Effector memory CD4-positive, alpha-beta T cell (primary cell): ENCODE measurements at places on chromosomes 6 and 20.

DNA sequence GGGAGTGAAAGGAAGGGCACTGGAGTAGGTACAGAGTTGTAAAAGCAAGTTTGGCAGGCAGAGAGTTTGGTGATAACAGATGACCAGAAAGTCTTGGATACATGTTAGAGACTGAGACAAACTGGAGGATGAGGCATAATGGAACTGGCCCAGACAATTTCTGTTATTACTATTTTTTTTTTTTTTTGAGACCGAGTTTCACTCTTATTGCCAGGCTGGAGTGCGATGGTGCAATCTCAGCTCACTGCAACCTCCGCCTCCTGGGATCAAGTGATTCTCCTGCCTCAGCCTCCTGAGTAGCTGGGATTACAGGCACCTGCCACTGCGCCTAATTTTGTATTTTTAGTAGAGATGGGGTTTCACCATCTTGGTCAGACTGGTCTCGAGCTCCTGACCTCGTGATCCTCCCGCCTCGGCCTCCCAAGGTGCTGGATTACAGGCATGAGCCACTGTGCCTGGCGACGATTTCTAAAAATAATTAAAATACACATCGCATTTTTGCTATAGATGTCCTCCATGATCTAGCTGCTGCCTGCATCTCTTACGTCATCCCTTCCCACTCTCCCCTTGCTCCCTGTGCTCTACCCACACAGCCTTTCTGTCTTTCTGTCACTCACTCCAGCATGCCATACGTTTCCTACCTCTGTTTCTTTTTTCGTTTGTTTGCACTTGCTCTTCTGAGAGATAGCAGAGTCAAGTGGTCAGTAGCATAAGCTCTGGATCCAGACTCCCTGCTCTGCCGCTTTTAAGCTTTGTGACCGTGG is 23.5 kb downstream of the MAPK14 start:
- DNase-seq: no peak

GRCh38 chr6:14787250-14787649 is 458.6 kb upstream of the JARID2 start:
- no peak for DNase-seq

- no peak for DNase-seq
Measured at GRCh38 chr6:106518748-106519147, 110.5 kb downstream of the RTN4IP1 start.

- no peak for DNase-seq
Measured at GRCh38 chr20:15616626-15617025, 956.6 kb downstream of the KIF16B start.

GRCh38 chr20:13510837-13511488 is 127.8 kb downstream of the TASP1 start:
- no peak for DNase-seq

DNA sequence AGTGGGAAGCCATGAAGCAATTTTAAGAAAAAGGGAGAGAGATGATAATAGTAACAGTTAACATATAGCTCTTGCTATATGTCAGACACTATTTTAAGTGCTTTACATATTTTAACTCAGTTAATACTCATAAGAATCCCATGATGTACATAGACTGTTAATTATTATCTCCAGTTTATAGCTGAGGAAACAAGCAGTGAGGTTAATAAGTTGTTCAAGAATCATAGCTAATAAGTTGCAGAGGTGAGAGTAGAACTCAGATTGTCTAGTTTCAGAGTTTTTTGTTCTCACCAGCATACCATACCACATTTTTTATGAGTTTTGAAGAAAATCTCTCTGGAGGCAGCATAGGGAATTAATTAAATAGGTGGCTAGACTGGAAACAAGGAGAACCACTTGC is 144.6 kb upstream of the MMS22L start:
- no peak for DNase-seq

GRCh38 chr6:46914279-46914810 is 7.4 kb downstream of the ADGRF5 start:
- DNase-seq: no peak

GRCh38 chr20:32069711-32070110 is 17.7 kb downstream of the HCK start:
- no peak for DNase-seq

GRCh38 chr6:73943411-73943810 is 247.4 kb downstream of the CD109 start:
- DNase-seq: no peak

GRCh38 chr6:29665942-29666825 is 9.3 kb downstream of the MOG start:
- DNase-seq: no peak

DNA sequence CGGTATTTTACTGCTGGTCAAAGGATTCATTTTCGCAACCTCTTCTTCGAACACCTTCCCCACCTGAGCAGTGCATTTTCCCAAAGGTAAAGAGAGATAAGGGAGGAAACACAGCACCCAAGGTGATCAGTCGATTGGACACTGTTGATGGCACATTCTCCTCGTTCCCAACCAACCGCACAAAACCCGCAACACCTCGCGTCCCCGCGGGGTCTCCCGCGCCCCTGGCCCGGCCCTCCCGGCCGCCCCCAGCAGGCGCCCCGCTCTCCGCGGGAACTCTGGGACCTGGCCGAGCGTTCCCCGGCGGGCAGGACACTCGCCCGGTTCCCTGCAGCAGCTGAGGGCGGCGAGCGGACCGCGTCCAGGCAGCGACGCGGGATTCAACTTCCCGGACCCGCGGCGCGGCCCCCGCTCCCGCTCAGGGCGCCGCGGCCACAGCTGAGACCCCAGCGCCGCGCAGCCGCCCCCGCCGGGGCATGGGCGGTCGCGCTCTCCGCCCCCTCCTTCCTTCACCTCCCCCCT is 506 bp downstream of the RGS17 start:
- no peak for DNase-seq

DNA sequence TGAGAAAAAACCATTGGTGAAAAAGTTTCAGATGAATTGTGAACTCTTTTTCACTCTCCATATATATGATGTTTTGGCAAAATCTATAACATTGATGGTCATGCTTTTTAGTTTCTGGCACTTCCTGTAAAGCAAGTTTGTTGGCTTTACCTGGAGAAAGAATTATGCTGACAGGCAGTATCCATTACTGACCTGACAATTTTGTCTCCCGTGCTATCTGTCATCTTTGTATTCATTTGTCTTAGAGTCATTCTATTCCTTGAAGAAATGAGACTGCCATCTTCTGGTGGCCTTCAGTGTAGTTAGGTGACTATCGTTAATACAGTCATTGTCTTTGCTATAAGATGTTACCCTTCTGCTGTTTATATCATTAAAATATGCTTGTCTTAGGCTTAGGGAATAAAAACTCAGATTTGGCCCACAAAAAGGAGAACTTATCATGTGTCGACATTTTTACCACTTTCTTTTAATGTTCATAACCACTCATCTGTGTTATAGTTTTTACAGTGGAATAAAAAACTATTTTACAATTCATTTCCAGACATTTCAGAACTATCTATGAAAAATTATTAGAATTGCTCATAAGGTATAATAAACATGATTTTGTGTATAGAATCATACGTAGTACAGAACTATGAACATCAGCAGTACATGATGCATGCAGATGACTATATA is 707.0 kb downstream of the EPM2A start:
- DNase-seq: no peak

- DNase-seq: no peak
Measured at GRCh38 chr6:137874204-137875057, 7.4 kb downstream of the TNFAIP3 start.

GRCh38 chr6:170099387-170099786 is 191.5 kb downstream of the DLL1 start:
- DNase-seq: no peak

DNA sequence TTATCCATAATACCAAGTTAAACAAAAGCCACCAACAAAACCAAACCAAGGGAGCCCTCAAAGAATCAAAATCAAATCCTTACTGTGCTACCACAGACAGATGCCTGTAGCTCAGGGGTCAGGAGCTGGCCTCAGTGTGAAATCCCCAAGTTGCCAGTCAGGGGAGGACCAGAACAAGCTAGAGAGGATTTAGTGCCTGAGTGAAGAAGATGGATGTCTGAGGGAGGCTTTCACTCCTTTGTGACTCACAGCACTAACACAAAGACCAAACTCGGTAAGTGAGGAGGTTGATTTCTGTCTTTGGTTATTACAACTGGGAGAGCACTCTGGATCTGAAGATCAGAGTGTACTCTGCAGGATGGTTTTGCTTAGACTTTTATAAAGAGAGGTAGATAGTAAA is 189.9 kb upstream of the ZNF184 start:
- no peak for DNase-seq

- no peak for DNase-seq
Measured at GRCh38 chr6:10873374-10873773, 8.5 kb downstream of the GCM2 start.

GRCh38 chr20:53376021-53376420 is 217.6 kb downstream of the ZNF217 start:
- no peak for DNase-seq

DNA sequence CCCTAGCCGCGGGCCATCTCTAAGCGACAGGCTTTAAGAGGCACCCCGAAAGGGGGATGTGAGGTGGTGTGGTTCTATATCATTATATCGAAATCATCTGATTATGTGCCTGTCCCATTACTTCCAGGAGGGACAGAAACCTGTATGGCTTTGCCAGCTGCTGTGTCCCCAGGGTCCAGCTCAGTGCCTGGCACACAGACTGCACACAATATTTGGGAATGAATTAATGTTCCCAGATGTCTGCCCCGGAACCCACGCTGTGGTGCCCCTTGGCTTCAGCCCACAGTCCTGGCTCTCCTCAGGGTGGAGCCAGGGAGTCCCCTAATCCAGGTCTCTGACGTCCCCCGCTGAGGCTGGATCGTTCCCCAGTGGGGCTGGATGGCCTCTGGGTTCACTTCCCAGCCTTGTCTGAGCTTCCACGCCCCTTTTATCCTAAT is 8.9 kb upstream of the AHCY start:
- DNase-seq: no peak

GRCh38 chr6:32194825-32195651 is 2.6 kb upstream of the GPSM3 start:
- DNase-seq: no peak

DNA sequence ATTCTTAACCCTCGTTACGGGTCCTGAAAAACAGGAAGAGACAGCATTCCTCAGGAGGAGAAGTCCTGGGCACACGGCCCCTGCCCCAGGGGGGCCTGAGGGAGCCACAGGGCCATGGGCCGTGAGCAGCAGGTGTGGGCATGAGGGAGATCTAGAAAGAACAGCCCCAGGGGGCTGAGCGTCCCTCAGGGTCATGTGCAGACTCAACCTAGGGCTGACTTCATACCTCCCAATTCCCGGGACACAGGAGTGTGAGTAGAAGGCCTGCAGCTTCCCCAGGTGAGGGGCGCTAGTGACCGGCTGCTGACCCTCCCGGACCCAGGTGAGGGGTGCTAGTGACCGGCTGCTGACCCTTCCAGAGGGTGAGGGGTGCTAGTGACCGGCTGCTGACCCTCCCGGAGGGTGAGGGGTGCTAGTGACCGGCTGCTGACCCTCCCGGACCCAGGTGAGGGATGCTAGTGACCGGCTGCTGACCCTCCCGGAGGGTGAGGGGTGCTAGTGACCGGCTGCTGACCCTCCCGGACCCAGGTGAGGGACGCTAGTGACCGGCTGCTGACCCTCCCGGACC is 35.1 kb downstream of the FRMD1 start:
- DNase-seq: no peak

DNA sequence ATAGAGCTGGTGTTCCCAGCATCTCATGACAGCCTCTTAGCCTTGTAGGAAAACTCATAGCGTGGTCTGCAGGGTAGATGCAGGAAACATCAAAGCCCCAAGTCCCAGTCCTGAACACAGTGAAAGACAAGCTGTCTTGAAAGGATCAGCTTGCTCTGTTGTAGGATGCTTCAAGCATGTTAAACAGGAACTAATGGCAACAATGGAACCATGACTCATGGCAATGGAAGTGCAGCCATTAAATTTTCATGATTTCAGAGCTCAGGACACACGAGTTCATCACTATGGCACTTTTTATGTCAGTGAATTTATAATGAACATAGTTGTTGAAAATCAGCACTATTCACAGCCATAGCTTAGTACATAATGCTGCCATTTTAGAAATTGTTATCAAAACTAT is 367.7 kb downstream of the KIF16B start:
- DNase-seq: no peak

DNA sequence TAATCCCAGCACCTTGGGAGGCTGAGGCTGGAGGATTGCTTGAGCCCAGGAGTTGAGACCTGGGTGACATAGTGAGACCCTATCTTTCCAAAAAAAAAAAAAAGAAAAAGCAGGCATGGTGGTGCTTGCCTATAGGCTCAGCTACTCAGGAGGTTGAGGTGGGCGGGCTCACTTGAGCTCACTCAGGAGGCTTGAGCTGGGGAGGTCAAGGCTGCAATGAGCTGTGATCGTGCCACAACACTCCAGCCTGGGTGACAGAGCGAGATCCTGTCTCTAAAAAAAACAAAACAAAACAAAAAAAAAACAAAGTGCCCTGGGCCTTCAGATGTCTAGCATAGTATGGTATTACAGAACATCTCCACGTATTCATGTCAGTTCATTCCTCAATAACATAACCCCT is 42.9 kb downstream of the ZFAND3 start:
- DNase-seq: no peak

GRCh38 chr20:2519115-2519809 is 10.5 kb upstream of the ZNF343 start:
- DNase-seq: no peak

DNA sequence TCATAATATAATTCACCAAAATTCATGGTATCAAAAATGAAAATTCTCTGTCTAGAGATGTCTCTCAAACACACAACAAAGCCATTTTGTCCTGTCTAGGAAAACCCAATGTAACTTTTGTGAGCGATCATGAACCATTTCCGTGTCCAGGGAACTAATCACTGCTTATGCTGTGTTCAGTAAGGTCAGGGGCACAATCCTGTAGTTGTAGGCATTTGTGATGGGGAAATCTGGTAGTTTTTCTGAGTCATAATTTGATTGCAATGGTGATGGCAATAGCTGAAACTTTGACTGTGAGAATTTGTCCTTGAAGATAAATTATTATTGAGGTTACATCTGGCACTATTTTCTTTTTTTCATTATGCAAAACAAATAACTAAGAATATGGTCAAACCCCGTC is 21.0 kb upstream of the GCLC start:
- no peak for DNase-seq

DNA sequence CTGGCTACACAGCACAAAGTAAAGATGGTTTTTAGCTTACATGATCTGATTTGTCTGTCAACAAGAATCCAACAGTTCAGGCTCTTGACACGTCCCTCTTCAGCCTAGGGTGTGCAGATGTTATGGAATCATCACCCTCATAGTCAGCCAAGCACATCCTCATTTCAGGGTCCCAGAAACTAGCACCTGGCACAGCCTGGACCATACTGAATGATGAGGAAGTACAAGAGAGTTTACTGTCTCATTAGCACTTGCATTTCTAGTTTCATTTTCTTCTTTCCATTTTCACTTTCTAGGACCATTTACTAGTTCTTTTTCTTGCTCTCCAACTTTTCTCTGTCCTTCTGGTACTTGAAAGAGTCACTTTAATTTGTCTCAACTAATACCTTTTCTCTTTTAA is 6.5 kb downstream of the RIPOR2 start:
- DNase-seq: no peak

- no peak for DNase-seq
Measured at GRCh38 chr20:53622247-53623133, 28.9 kb upstream of the ZNF217 start.
